Fibroblast of pulmonary artery (primary cell): ENCODE measurements at places on chromosomes 12 and 14.

- peak; percentile 74 for DNase-seq
These were observed 85.7 kb downstream of the BORCS5 start for GRCh38 chr12:12442548-12443071.

DNA sequence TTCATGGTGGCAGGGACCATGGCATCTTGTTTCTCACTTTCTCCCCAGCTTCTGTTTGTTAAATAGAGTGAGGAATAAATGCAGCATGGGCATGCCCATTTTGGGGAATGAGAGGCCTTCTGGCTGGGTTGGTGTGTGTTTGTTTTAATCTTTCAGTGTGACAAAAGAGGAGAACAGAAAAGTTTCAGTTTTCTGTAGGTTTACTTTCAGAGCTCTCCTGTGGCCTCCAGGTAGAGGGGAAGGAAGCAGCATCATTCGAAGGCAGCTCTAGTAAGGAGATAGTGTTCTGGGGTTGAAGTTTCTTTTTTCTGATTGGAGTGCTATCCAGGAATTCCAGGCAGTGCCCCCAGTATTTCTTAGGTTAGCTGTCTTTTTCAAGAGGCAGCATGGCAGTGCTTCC is 15.3 kb downstream of the MSRB3 start:
- DNase-seq = no peak

- DNase-seq = no peak
These were observed 64.3 kb downstream of the ANO6 start for GRCh38 chr12:45279931-45280830.

- peak; percentile 91 for DNase-seq
These were observed 16.2 kb downstream of the ABHD4 start for GRCh38 chr14:22614240-22614799.

DNA sequence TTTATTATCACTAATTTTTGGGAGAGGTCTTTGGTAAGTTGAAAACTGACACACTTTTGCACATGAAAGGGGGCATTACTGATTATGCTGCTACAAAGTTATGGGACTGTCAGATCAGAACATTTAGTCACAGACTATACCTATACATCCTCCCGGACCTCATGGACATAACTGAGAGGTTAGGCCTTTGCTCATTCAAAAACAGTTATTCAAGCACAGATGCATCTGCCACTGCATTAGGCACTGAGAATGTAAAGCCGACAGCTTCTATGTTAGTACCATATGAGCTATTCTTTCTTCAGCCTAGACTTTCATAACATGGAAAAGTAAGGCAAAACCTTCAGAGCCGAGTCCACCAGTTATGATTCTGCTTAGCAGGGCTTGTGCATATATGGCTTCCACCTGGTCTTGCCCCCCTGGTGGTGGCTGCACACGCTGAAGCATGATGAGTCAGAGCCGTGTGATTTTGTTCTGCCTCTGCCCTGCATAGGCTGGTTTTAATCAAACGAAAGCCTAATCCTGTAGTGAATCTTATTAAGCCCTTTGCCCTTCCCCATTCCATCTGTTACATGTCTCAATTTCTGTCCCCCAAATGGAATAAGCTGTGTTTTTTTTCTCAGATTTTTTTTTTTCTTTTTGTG is 21.8 kb upstream of the RNU6-8 start:
- DNase-seq = peak; percentile 40

- DNase-seq = peak; percentile 90
These were observed 148.0 kb upstream of the NUDT4 start for GRCh38 chr12:93229494-93230325.

DNA sequence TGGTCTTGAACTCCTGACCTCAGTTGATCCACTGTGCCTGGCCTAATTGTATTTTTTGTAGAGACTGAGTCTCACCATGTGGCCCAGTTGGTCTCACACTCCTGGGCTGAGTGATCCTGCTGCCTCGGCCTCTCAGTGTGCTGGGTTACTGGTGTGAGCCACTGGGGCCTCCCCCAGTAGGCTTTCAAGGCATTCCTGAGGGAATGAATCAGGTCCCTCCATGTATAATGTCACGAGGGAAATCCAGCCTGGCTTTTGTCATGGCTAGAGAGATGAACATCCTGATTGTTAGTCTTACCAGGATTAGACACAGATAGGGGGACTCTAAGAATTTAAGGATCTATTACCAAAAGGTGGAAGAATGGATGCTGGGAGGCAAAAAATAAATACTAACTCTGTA is 51.9 kb downstream of the CPSF2 start:
- no peak for DNase-seq
